ENCODE measurements at places on chromosomes 7 and 10.
A peak's percentile ranks its signal among the peaks of the same experiment; 100 is the strongest.

DNA sequence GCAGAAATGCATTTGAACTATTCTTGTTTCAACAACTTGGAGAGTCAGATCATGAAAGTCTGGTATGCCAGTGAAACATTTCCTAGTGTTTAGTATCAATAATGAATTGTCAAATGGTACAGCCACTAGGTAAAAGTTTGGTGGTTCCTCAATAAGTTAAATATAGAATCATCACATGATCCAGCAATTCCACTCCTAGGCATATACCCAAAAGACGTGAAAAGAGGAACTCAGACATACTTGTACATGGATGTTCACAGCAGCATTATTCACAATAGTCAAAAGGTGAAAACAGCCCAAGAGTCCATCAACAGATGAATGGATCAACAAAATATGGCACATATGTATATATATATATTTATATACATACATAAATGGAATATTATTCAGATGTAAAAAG lies 67.0 kb upstream of the HPS1 start:
- no peak for DNase-seq

- DNase-seq, result no peak
Measured at GRCh38 chr7:136023134-136023869, 46.1 kb upstream of the MTPN start.

DNA sequence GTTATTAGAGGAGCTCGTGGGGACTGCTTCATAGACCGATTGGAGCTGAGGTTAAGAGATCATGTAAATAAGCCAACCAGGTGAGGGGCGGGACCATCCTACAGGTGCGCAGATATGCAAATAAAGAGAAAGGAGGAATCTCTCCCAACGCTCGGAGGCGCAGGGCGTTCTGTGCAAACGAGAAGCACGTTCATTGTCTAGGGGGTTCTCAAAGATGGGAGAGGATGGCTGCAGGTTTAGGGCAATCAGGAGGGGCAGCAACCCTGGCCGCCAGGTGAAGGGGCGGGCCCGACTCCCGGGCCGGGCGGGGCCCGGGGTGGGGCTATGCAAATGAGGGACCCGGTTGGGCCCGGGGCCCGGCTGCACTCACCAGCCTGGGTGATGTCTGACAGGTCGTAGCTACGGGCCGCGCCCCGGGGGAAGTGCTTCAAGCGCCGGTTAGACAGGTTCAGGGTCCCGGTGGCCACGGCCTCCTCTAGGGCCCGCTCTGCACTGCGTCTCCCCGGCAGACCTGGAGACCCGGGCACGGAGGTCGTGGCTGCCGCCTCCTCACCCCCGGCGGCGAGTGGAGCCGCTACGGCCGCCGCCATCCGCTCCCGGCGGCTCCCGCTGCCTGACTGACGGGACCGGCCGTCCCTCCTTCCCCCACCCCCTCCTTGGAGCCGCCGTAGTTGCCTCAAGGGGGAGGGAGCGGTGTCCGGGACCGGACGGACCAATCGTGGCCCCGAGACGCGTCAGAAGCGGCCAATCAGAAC lies at the start of gene LRCH4:
Gene LRCH4, minus strand, starts transcription at position 619 of the 755 bp plus-strand sequence. Its CDS starts 29 bp downstream, at position 590.
- DNase-seq, result no peak

- DNase-seq, result no peak
Measured at GRCh38 chr10:22476601-22477321, 131.5 kb downstream of the SPAG6 start.

DNA sequence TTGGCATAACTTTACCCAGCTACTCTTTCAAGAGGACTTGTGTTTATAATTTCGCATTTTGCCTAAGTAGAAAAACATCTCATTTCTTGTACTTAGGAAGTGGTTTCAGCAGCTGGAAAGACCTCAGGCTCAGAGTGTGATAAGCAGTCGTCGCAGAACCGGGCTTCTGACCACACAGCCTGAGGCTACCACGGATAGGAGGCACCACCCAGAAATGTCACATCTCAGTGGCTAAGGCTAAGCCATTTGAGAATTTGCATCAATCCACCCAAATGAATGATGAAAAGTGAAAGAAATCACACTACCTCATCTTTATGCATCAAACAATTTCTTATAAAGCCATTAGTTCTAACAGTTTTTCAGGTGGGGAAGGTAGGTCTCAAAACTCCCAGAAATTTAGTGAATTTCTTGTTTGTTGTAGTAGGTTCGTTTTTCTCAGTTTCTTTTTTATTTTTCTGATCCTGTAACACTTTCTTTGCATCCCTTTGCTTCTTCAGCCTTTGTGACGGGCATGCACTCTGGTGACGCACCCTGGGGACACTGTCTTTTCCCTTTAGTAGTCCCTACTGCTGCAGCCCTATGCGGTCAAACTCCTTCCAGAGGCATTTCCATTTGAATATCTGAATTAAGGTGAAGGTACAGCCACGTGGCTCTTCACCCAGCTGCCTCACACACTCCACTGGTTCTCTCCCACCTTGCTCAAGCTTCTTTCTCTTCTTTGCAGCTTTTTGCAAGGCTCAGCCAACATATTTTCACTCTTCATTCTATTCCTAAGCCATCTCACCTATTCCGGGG lies 68.5 kb downstream of the MAP3K8 start:
- DNase-seq, result no peak

- DNase-seq, result no peak
Measured at GRCh38 chr7:16615228-16615627, 30.3 kb downstream of the ANKMY2 start.

DNA sequence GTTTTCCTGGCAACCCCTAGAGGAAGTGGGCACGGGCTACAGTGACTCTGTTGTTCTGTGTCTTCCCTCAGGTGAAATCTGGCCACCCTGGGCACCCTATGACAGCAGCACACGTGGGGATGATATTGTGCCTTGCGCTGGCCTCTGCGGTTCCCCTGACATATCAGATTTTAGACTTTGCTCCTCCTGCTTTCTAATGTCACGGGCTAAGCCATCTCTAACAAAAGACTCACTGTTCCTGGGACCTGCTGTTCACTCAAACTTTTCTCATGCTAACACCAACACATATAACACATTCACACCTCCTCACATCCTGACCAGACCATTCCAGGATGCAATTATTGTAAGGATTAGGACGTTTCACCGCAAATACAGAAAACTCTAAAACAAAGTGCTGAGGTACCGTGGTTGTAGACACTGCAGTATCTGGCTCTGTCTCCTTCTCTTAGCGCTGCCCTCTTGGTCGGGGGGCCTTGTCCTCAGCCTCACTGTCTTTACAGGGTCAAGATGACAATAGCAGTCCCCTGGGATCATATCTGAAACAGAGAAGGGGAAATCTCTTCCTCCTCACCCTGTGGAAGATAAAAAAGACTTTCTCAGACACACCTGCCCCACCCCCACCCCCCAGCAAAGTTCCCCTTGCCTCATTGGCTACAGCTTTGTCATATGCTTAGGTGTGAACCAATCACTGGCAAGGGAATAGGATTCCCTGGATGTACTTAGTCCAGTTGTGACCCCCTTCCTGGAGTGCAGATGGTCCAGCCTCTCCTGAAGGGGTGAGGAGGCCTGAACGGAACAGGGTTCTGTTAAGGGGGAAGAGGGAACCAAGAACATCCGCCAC lies 14.1 kb downstream of the CHN2 start:
- no peak for DNase-seq

DNA sequence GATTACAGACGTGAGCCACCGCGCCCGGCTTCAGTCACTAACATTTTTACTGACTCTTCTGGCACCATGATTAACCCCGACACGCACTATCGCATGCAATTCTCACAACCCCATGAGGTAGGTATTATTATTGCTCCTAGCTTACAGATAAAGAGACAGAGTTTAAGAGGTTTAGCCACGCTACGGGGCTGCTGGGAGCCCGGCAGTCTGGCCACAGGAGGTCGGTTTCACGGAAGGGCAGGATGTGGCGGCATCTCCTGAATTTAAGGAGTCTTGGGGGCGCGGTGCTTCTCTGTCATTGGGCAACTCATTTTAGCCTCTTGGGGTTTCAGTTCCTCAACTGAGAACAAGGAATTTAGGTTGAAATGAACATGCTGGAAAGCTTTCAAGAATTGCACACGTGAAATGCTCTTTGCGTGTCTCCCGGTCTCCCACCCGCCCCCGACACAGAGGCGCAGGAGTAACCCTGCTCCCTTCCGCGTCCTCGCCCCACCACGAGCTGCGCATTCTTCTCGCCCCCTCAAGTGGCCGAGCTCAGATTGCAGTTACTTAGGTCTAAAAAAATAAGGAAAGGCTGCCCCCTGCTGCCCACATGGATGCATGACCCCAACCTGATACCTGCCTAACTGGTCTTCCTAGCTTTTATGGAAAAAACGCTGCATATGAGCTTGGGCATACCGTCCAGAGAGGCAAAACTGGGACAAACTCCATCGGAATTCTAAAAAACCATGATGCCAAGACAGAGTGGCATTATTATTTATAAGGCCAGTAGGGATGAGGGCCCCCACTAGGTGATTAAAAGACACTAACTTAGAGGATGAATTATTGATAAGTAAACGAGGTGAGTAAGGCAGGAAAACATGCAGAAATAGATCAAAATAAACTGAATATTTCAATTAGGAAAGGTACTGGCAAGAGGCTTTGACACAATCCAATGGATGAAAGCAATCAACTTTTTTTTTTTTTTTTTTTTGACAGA lies 12.4 kb downstream of the PRSS2 start:
- peak; percentile 89 for DNase-seq

- peak; percentile 2 for DNase-seq
Measured at GRCh38 chr7:136874393-136875032, 6.1 kb downstream of the CHRM2 start.

- no peak for DNase-seq
Measured at GRCh38 chr10:23186697-23187096, 5.4 kb upstream of the PTF1A start.

DNA sequence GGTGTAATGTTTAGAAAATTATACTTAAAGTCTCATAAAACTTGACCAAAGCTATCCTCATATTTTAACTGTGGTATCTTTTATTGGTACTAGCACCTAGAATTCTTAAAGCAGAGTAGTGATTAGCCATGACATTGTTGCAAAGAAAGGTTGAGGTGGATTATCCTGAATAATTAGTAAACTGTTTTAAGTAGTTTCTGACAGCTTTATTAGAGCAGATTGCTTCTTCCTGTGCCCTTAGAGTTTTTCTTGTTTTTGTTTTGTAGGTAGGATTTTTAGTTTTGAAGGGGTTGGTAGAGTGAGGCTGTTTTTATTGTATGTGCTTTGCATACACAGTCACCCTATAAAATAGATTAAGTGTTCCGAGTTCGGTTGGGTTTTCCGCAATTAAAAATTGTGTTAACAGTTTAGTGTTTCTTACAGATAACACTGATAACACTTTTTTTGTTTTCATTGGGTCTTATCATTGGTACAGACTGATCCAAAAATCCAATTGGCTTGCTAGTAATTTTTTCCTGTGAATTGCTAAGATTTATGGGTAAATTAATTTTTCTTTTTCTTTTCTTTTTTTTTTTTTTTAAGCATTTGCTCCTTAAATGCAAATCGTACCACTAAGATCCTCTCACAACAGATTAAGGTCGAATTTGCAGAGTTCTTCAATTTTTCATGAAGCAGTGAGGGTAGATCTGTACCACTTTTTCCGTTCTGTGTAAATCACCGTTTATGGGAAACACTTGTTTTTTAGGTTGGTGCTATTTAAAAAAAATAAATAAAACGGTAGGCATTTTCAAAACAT lies 2.1 kb upstream of the PBLD start:
- no peak for DNase-seq

DNA sequence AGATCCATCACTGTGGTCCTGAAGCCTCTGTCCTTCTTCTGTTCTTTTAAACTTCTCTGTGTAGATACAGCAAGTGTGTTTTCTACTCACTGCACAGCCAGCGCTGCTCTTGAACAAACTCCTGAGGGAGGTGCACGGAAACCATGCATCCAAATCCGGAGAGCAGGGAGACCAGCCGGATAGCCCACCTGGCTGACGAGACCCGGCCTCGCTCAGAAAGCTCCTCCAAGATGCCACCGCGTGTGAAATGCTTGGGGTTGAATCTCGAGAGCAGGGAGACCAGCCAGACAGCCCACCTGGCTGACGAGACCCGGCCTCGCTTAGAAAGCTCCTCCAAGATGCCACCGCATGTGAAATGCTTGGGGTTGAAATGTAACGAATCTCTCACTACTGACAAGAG lies 602.0 kb downstream of the PTPRN2 start:
- DNase-seq, result no peak

GRCh38 chr10:122532601-122533296 lies 27.8 kb upstream of the DMBT1 start:
- DNase-seq, result no peak

- DNase-seq, result no peak
Measured at GRCh38 chr10:44297963-44298362, 86.9 kb downstream of the CXCL12 start.

DNA sequence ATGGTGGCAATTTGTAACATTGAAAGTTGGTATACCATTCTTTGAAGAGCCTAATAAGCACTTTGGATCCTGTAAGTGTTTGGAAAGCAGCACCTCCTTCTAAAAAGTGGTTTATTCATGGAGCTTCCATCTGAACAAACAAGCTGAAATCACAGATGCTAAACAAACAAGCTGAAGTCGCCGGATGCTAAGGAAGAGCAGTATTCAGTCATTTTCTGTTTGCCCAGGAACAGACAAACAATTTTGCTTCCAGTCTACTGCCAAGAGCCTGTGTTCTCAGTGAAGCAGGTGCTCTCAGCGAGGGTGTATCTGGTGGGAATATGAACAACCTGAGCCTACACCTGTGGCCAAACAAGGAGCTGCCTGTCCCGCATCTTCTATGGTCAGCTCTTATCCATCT lies 6.3 kb downstream of the COL28A1 start:
- DNase-seq, result no peak

DNA sequence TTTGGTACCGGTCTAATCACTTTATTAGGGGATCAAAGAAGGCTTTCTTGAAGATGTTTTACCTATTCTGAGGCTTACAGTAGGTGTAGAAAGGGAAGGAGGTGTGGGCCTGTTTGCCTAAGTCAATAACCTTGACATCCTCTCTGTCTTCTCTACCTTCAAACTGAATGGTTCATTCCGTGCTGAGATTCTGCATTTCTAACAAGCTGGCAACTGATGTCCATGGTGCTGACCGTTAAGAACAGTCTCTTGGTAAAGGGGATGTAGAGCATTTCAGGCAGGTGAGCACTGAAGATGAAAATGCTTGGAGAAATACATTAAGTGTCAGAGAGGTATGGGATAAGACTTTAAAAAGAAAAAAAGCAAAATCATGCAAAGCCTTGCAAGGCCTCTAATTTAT lies 51.5 kb upstream of the DGKB start:
- no peak for DNase-seq

- no peak for DNase-seq
Measured at GRCh38 chr7:85025312-85025756, 161.5 kb downstream of the SEMA3D start.

- no peak for DNase-seq
Measured at GRCh38 chr7:26593896-26594295, 270.5 kb downstream of the SKAP2 start.

GRCh38 chr7:70347463-70348254 lies 749.4 kb downstream of the AUTS2 start:
- no peak for DNase-seq

Measured in HCT116 (cell line).